ENCODE measurements at places on chromosomes 12 and 14. TPM values are rescaled to one million over a fixed set of nuclear protein-coding genes. Genes with fewer than 3 reads are reported as not detected.
A peak's percentile ranks its signal among the peaks of the same experiment; 100 is the strongest.

FSCB gene
- not detected for total RNA-seq

GRCh38 chr12:47269916-47270315 lies 190.2 kb upstream of the AMIGO2 start:
- DNase-seq, result no peak

REM2 gene
- total RNA-seq, result 0.35 TPM

DNA sequence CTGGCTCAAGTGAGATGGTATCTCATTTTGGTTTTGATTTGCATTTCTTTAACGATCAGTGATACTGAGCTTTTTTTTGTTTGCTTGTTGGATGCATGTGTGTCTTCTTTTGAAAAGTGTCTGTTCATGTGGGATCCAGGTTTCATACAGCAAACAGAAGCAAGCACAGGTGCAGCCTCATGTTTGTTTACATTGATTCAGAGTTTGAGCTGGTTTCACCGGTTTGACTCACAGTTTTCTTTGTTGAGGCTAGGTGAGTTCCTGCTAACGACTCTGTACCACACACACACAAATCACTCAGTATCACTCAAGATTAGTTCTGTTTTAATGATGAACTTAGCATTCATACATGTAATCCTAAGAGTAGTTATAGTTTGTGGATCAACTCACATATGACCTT lies 3.7 kb downstream of the OR10G2 start:
- DNase-seq, result no peak

DNA sequence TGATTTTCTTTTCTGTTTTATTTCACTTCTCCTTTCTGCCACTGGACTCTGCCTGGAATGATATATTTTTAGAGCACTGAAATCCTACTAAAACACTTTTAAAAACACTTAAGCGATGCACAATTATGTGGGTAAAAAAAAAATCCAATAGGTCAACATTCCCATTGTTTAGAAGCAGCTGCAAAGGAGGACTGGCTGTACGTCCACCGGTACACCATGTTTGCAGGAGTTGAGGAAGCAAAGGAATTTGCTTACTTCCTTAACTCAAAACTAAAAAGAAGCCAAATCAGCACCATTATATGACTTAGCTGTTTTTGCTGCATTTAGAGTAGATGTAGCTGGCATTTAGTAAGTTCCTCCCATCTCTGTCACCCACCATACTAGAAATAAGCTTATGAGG lies 186.8 kb upstream of the TMTC1 start:
- no peak for DNase-seq

DNA sequence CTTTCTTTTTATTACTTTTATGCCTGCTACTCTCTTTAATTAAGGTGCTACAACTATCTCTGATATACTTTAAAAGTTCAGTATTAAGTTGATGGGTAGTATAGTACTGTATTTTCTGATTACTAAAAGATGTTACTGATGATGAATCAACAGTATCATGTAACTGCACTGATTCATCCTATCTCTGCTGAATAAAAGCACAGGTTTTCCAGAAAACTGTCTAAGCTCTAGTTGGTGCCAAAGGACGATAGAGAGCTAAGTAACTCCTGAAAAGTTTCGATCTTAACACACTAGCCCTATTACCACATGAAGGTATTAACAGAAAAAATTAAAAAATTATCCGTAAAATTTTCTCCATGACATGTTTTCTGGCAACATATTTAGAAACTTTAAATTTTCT lies 2.1 kb downstream of the SCAF11 start:
- DNase-seq, result no peak

- no peak for DNase-seq
Measured at GRCh38 chr14:79424462-79424861, 786.8 kb downstream of the DIO2 start.

DNA sequence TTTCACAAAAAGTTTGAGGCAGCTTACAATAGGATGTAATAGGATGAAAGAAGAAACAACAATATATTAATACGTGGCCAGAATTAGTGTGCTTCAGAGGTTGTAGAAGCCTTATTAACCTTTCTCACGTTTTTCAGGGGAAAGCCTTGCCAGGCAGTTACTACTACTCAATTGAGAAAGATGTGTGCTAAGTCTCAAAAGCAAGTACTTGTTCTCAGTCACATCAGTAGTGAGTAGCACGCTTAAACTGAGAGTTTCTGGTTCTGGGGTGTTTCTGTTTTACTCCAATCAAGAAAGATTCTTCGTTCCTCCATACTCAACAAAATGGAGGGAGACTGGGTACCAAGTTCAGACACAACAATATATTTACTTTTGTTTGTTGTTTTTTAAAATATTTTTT lies 38.7 kb downstream of the KLC1 start:
- no peak for DNase-seq

- DNase-seq, result no peak
Measured at GRCh38 chr14:62056789-62057188, 294.6 kb downstream of the SNAPC1 start.

- no peak for DNase-seq
Measured at GRCh38 chr12:97048421-97049035, 141.5 kb downstream of the NEDD1 start.

KRT79 gene
- total RNA-seq, result not detected

KRT72 gene
- not detected for total RNA-seq

TPH2 gene
- total RNA-seq, result not detected

LRRC10 gene
- total RNA-seq, result not detected

TROAP gene
- total RNA-seq, result 5.8 TPM

GRCh38 chr14:96861568-96862310 lies 64.6 kb downstream of the VRK1 start:
- DNase-seq, result no peak

DNA sequence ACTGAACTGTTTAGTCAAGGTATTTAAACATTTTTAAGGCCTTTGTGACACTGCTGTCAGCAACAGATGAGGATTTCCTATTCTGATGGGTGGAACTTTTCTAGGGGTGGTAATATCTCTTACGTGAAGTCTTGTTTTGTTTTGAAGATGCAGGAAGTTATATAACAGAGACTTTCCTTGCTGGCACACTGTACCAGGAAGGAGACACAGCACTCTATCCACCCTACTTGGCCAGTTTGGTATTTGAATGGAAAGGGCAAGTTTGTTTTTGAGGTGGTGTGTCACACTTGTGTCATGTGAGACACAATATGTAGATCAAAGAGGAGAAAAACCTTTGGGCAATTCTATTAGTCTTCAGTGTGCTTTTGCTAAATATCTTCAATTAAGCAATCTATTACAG lies 51.6 kb upstream of the SRP54 start:
- no peak for DNase-seq

STRAP gene
- total RNA-seq, result 72.8 TPM

DNA sequence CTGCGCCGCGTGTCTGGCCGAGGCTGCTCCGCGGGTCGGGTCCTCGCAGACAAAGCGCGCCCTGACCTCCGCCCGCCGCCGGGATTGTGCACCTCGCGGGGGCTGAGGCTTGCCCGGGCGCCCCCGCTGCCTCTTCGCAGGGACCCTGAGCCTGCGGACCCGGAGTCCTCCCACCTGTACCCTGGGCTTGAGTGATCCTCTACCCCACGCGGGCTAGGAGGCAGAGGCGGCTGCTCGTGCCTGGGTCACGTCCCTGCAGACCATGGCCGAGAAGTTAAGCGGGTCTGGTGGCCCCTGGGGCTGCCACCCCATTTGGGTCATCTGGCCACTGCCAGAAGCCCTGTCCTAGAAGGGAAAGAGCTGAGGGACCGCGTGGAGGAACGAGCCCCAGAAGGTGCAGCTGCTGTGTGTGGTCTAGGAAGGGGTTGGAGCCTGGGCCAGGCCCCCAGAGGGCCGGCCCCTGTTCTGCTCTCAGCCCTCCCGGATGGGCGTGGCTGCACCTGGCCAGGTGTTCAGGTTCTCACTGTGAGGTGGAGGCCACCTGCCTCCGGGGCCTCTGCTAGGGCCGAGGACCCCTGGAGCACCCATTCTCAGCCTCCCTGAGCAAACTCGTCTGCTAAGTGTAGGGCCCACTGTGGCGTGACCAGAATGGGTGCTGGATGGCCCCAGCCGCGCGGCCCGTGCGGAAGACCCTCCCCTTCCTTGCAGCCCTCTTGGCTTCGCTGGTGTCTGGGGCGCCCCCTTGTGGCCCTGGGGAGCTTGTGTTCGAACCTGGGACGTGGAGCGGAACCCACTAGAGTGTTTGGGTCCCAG lies 49.6 kb downstream of the LRCOL1 start:
- peak; percentile 81 for DNase-seq

- DNase-seq, result no peak
Measured at GRCh38 chr14:62079038-62079437, 316.8 kb downstream of the SNAPC1 start.
